ENCODE measurements at places on chromosomes 12 and 14.

- no peak for DNase-seq
Observed at GRCh38 chr12:104480012-104480411, 23.3 kb downstream of the CHST11 start.

- no peak for DNase-seq
Observed at GRCh38 chr12:127487031-127487430, 779.9 kb upstream of the TMEM132C start.

DNA sequence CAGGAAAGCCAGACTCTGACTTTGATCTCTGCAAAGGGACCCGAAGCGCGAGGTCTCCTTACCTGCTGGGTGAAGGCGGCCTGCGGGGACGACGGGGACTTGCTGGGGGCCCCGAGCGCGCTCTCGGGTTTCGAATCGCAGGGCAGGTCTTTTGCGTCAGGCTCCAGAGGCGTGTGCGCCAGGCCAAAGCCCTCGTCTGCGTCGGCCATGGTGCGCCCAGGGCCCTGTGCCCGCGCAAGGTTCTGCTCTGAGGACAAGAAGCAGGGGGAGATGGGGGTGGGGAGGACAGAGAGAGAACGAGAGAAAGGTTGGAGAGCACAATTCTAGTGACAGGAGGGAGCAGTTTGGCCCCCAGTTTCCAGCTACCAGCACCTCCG, 2.3 kb downstream of the TBX5 start:
- no peak for DNase-seq

DNA sequence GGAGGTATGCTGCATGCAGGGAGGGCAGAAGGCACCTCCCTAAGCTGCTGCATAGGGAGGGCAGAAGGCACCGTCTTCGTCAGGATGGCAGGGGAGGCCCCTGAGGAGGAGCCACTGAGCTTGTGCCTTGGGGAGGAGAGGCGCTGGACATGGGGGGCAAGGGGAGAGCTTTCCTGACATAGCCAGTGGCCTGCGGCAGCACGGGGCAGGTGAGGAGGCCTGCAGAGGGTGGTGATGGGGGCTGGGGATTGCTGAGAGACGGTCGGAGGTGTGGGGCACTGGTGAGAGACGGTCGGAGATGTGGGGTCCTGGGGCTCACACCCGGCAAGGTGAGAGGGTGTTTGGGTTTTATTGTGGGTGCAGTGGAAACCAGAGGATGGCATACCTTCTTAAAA, 10.4 kb upstream of the BDKRB2 start:
- DNase-seq: no peak

DNA sequence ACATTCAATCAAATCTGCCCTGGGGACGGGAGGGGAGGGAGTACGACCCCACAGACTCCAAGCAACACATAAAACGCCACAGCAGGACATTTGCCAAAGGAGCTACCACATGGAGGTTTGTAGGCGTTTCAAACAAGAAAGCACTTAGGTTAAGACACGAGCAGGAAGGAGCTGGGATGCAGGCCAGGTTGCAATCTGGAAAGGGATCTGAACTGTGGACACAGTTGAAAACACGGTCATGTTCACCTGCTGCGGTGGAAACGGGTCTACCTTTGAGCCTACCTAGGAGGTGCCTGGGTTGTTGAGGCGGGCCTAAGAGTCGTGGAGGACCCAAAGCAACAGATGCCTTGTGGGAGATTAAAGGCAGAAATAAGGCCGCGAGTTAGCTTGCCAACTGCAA, 18.4 kb downstream of the PRKAB1 start:
- no peak for DNase-seq

DNA sequence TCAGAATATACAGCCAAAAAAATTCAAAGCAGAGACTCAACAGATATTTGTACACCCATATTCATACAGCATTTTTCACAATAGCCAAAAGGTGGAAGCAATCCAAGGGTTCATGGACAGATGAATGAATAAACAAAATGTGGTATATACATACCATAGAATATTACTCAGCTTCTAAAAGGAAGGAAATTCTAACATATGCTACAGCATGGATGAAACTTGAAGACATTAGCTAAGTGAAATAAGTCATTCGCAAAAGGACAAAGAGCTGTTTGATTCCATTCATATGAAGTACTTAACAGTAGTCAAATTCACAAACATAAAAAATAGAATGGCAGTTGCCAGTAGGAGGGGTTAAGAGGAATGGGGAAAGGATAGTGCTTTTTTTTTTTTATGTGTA, 91.8 kb upstream of the ARID2 start:
- DNase-seq: no peak

GRCh38 chr12:2156333-2156732, 103.5 kb downstream of the CACNA1C start:
- no peak for DNase-seq

DNA sequence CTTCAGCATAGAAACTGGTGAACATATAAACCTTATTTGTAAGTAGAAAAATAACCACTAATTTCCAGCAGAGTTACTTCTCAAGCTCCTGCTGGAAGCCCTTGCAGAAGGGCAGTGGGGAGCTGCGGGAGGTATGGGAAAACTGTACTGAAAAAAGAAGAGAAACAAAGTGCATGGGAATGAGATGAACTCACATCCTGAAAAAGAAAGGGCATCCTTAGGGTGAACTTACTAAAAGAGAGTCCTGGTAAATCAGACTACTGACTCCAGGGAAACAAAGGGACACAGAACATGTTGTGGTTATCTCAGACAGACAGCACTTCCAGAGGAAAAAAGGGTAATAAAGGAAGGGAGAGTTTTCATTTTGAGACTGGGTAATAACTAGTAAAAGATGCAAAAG, 515.1 kb downstream of the RPL10L start:
- DNase-seq: no peak

- DNase-seq: peak; percentile 19
Observed at GRCh38 chr12:100554608-100555077, 18.8 kb upstream of the GAS2L3 start.

GRCh38 chr12:15131431-15131830, 89.8 kb downstream of the RERG start:
- no peak for DNase-seq

DNA sequence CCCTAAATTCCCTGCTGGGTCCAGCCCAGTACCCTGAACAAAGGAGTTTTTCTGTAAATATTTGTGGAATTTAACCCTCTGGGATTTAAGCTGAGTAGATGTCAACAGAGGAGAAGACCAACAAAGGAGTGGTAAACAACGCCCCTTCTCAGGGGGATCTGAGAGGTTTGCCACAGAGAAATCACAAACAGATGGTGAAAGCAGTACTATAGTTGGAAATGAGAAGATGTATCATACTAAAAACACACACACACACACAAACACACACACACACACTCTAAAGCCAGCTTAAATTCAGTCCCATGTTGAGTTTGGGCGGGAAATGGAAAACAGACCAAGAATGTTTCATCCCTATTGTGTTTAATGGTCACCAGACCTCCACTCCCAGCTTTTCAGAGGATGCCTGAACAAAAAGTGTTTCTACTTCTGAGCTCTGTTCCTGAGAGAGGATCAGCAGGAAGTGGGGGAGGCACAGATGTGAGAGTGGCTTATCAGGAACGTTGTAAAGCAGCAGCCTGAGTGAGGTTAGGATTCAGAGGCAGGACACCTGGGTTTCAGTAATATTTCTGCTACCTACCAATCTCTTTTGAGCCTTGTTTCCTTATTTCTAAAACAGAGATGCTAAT, 3.2 kb downstream of the BIN2 start:
- no peak for DNase-seq

GRCh38 chr12:113702836-113703235, 231.2 kb upstream of the LHX5 start:
- DNase-seq: no peak
